ENCODE measurements at places on chromosomes 1 and 21.

DNA sequence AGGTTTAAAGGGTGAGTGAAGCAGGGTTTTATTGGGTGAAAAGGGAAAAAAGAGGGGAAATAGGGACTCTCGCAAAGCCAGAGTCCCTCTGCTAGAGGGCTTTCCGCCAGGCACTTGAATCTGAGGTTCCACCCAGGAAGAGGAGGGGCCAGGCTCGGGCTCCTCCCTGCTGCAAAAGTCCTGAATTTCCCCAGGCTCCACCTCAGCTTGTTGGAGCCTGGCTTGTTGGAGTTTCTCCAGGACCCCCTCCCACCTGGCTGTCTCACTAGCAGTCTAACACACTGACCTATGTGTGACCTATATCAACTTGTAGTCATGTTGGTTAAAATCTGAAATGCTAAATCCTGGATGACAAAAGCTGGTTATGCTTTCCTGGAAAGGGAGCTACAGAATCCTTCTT is 25.5 kb downstream of the GBP2 start:
- DNase-seq, result no peak

- no peak for DNase-seq
Observed at GRCh38 chr1:11684070-11684469, 3.1 kb upstream of the MAD2L2 start.

- DNase-seq, result no peak
Observed at GRCh38 chr1:24954022-24954421, 23.9 kb upstream of the RUNX3 start.

- no peak for DNase-seq
Observed at GRCh38 chr1:180028864-180029263, 74.3 kb downstream of the CEP350 start.

DNA sequence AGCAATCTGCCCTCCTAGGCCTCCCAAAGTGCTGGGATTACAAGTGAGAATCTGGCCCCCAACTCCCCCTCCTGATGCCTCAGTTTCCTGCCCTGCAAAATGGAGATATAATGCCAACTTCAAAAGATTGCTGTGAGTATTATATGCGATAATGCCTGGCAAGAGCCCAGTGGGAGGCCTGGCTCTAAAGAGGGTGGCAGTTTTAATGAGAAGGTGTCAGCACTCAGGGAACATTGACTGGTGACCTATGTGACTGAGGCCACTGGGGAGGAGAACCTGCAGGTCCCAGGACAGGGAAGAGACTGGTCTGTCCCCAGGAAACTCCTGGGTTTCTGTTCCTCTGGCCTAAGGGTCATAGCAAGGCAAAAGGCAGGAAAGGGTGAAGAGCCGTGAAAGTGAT is 11.0 kb downstream of the HSPG2 start:
- DNase-seq, result no peak

DNA sequence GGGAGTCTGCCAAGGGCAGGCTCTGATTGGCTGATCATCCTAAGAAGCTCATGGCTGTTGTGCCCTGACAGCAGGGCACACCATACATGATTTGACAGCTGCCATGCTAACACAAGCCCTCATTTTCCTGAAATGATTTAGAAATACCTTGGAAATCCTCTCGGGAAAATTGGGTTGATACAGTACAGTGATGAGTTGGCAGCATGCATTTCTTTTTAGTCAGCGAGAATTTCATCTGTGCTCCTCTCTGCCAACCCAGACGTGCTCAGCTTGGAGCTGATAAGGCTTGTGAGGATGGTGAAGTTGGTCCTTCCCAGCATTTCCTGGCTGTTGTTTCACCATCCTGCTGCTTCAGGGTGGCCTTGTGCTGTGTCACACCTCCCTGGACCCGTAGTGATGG is 22.6 kb upstream of the KCNQ4 start:
- no peak for DNase-seq

GRCh38 chr1:34412598-34413370 is 236.1 kb downstream of the C1orf94 start:
- DNase-seq, result no peak

- no peak for DNase-seq
Observed at GRCh38 chr1:100972185-100972584, 53.4 kb downstream of the DPH5 start.

DNA sequence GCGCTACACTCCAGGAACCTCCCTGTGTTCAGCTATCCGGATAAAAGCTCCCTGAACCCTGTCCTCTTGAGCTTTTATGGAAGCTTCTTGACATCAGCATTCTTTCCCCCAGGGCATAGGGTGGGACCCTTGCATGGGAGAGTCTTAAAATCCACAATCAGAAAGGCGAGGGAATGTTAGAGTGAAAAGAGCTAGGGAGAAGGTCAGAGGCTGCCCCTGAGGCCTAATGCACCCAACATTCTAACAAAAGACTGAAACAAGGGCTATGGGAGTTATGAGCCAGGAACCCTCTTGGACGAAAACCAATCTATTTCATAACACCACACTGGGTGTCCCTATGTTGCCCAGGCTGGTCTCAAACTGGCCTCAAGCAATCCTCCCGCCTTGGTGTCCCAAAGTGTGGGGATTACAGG is 36.7 kb downstream of the NEK2 start:
- DNase-seq, result no peak

DNA sequence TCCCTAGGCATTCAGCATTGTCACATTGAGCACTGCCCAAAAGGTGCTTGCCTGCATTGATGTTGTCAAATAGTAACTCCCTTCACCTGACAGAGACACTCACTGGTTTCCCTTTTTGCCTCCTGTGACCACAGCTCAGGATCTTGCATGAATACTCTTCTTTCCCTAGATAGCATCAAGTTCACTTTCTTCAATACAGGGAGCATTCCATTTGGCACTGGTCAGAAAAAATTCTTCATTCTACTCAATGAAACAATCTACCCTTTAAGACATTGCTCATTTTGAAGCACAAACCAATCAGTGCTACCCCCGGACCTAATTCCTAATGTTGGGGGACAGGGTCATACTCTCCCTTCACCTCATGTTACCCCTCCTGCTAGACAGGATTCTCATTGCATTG is 319.0 kb upstream of the SNX7 start:
- DNase-seq, result no peak

DNA sequence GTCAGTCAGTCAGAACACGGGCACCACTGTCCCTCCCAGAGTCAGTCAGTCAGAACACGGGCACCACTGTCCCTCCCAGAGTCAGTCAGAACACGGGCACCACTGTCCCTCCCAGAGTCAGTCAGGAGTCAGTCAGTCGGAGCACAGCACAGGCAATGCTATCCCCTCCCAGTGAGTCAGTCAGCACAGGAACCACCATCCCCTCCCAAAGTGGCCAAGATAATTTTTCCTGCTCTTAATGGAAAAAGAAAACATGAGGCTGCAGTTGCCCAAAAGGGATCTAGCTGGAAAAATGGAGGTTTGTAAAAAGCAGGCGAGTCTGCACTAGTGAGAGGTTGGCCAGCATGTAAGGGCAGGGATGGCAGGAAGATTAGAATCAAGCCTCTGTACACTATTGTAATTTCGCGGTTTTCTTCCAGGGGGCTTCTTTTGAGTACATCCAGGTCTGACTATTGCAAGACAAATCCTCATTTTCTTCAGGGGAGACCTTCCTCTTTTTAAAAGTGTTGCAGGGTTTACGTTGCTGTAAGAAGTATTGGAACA is 213.8 kb downstream of the SIPA1L2 start:
- no peak for DNase-seq

DNA sequence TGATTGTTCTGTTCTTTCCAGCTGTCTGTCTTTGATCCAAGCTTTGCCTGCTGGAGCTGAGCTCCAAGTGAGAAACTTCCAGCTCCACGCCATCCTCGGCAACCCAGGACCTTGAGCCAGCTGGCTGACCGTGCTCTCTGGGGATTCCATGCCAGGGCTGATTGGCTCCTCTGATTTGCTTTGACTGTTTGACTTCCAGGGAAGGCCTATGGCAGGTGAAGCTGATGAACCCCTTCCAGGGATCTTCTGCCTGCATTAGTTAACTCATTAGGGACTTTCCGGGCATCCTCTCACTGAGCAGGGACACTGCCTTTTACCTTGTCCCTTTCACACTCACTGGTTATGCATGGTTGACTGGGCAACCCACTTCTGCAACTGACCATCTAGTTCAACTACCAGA is 406.1 kb downstream of the RPS6KC1 start:
- DNase-seq, result no peak

GRCh38 chr1:222555992-222556615 is 8.2 kb upstream of the HHIPL2 start:
- DNase-seq, result no peak

GRCh38 chr1:194342484-194343262 is 1156.3 kb upstream of the B3GALT2 start:
- DNase-seq, result no peak

GRCh38 chr1:150981177-150981804 is 801 bp upstream of the ANXA9 start:
- no peak for DNase-seq

- DNase-seq, result no peak
Observed at GRCh38 chr21:26732432-26733221, 112.6 kb downstream of the ADAMTS1 start.

DNA sequence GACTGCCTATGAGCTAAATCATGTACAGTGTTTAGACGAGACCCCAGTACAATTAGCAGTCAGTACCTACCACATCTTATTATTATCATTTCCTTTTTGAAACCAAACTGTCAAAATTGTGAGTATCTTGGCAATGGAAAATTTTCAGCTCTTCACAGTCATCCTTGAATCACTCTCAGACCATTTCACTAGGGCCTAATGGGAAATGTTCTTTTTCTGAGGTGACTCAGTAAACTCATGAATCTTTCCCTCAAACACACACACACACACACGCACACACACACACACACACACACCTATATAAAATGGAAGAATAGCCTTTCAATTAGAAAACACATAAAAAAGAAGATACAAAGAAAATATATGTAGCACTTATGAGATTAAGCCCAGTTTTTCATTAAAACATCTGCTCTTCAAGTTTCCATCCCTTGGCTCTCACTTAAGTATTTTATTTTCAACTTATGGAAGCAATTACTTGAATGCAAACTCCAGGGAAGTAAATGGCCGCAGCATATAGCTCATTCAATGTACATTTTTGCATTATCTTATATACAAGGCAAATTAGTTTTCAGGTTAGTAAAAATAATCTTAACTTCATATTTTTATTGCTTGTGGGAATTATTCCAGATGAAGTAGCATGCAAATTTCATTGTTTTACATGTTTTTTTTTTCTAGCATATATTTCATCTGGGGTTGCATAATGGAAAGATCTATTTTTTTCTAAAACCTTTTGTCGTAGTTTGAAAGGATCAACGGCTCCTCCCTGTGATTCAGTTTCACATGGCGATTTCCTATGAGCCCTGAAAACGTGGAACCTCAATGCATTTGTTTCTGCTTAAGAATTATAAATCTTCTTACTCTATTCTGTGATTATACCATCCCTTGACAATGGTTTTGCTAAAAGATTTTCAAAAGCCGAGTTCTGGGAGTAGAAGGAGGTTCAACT is 46.3 kb upstream of the TMPRSS15 start:
- DNase-seq, result no peak

DNA sequence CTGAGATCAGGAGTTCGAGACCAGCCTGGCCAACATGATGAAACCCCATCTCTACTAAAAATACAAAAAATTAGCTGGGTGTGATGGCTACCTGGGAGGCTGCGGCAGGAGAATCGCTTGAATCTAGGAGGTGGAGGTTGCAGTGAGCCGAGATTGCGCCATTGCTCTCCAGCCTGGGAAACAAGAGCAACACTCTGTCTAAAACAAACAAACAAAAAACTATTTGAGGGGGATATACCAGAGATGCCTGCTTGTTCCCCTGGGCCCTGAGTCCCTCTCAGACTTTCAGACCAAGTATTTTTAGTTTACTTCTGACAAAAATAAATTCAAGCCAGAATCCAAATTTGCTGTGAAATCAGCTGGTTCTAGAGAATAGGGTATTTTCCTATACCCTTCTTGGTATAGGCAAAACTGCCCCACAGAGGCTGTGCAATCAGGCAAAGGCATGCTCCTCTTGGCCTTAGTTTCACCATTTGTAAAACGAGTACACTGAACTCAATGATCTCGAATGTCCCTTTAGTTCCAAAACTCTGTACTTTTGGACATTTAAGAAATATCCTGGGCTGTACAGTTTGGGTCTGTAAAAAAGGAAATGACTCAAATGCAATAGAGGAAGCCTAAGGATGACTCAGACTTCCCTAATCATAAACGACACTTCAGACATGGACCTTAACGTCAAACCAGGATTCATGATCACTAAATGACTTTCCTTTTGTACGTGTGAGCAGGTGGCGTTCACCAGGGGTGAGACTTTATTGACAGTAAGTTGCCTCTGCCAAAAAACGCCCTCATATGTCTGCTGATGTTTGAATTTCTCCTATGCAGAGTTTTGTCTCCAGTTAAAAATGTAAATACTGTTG is 16.1 kb downstream of the ENSA start:
- DNase-seq, result peak; percentile 20

- DNase-seq, result no peak
Observed at GRCh38 chr1:248757784-248758195, 2.2 kb upstream of the LYPD8 start.

DNA sequence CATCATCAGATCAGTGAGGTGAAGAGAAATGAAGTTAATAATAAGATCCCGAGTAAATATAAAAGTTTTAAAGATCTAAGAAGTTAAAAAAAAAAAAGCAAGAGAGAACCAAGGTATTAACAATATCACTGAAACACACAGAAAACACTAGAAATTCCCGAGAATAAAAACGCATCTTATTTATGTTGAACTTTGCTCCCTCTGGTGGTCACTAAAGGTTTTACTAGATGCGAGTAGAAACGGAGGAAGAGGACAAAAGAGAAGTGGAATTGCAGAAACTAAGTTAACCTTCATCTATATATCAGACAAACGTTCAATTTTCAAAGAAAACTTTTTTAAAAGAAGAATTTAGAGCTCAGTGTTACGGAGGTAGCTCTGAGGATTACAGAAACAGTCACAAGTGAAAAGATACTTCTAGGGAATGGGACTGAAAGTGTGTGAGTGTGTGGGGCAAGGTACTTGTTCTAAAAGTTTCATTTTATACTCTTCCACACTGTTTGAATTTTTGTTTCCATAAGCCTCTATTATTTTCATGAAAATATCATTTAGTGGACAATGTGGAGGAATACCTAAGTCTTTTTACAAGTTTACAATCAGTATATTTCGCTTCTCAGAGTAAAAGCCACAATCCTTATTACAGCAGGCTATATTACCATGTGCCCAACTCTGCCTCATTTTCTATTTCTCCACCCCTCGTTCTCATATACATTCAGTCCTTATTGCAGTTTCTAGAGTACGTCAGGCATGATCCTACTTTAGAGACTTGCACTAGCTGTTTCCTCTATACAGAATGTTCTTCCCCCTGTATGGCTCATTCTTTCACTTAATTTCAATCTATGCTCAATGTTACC is 19.7 kb downstream of the ACBD6 start:
- no peak for DNase-seq

- no peak for DNase-seq
Observed at GRCh38 chr21:28938726-28939125, 54.0 kb downstream of the LTN1 start.

- no peak for DNase-seq
Observed at GRCh38 chr1:209727785-209728184, 23.1 kb downstream of the HSD11B1 start.

DNA sequence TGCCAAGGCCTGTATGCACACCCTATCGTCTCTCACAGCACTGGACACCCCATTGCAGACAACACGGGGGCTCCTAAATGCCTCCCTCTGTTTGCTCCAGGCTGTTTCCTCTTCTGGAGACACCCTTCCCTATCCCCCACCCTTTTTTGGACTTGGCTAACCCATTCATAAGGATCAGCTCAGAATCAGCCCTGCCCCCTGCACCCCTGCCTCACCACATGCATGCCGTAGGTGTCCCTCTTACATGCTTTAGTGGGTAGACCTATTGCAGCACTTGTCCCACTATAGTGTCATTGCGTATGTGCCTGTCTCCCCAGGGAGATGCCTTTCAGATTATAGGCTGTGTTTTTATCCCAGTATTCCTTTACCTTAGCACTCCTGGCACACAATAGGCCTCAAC is 30.9 kb downstream of the OPTC start:
- no peak for DNase-seq

All from stimulated activated CD8-positive, alpha-beta memory T cell treated with anti-CD3 and anti-CD28 coated beads, Interleukin-4, amount 100 ng/mL, for 1 hour (primary cell).